ENCODE measurements at places on chromosomes 6 and 20. TPM values are rescaled to one million over a fixed set of nuclear protein-coding genes. Genes with fewer than 3 reads are reported as not detected.

GRCh38 chr6:82687855-82688254 is 324.2 kb downstream of the TPBG start:
- no peak overlapping the region for H3K4me3 ChIP-seq
- no peak overlapping the region for H3K27ac ChIP-seq
- no peaks in the 10 kb centered on the region for H3K36me3 ChIP-seq
- H3K27me3 ChIP-seq = no peaks in the 10 kb centered on the region

- no peak overlapping the region for H3K4me3 ChIP-seq
- H3K4me1 ChIP-seq = peaks cover 6% of the 10 kb centered on the region
- no peaks in the 10 kb centered on the region for H3K36me3 ChIP-seq
These were observed 58.7 kb downstream of the ARHGAP18 start for GRCh38 chr6:129651291-129651691.

- DNase-seq = no peak
- no peaks in the 10 kb centered on the region for H3K36me3 ChIP-seq
- H3K4me1 ChIP-seq = no peaks in the 10 kb centered on the region
- peaks cover 4% of the 10 kb centered on the region for H3K27me3 ChIP-seq
These were observed 182.3 kb downstream of the MTFR2 start for GRCh38 chr6:136067731-136068341.

Gene PPDPF
- total RNA-seq = 66.4 TPM
